GM13976 (cell line): ENCODE measurements at places on chromosomes 3 and 15.

- DNase-seq: no peak
Measured at GRCh38 chr3:194854206-194854605, 168.5 kb downstream of the FAM43A start.

DNA sequence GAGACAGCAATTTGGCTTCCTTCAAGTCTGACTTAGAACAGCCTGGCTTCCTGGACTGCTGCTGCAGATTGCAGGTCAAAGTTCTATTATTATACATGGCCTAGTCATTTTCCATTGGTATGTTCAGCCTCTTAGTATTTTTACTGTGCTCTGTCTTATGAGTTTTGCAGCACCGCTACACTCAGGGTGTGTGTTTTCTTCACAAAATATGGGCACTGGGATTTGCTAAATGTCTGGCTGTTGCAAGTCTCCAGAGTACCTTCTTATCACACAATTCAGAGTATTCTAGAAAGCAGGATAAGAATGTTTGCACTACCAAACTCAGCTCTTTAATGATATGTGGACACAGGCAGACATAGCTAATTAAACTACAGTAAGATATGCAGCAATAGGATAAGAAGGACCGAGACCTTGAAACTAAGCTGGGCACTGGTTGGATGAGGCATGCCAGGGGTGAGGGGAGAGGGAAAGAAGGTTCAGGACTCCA lies 203.0 kb upstream of the PDZRN3 start:
- DNase-seq: no peak

DNA sequence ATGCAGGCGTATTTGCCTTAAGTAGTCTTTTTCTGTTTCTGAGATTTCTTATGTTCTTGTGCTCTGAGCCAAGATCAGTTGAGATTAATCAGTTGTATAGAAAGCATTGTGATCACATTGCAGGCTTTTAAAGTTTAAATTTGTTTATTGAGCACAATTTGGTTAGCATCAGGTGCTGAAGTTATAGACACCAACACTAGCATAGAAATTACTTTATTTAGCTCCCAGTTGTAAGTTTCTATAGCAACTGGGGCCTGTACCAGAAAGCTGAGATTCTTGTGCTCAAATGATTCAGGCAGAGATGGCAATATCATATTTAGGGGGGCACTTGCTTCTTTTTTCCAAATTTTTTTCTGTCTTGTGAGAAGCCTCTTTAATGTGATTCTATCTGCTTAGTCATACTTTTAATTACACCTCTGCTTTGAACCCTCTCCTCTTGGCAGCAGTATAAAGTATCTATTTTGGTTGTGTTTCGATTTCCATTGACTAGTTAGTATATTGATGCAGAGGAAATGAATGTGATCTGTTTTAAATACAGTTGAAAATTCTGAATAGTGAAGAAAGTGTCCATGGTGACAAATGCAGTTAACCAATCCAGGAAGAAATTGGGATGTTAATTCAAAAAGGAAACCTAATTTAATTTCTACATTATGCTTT lies 241.7 kb upstream of the GBE1 start:
- no peak for DNase-seq

GRCh38 chr15:51830276-51830806 lies 888 bp downstream of the TMOD3 start:
- no peak for DNase-seq

GRCh38 chr3:16795581-16795980 lies 89.2 kb upstream of the PLCL2 start:
- DNase-seq: no peak
